H54 (cell line): ENCODE measurements at places on chromosomes 16 and 17.

DNA sequence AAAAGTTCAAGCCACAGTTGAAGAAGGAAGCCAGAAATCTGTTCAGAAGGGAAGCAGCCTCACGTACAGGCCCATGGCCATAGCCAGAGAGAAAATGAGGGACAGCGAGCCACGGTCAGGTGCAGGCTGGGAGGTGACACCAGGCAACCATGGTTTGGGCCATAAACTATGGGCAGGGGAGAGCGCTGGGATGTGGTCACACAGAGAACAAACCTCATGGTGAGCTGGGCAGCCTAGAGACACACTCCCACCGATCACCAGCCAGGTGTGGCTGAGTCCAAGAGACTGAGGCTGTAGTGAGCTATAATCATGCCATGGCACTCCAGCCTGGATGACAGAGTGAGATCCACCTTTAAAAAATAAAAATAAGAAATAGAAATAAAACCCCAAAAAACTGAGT lies 76.5 kb downstream of the NETO2 start:
- DNase-seq: no peak

- no peak for DNase-seq
Observed at GRCh38 chr17:57170866-57171265, 85.5 kb upstream of the MSI2 start.

GRCh38 chr17:21089933-21090901 lies 36.5 kb upstream of the DHRS7B start:
- no peak for DNase-seq

GRCh38 chr17:81400996-81401722 lies 5.9 kb downstream of the BAHCC1 start:
- no peak for DNase-seq

GRCh38 chr17:77346765-77347164 lies 206.0 kb downstream of the SEC14L1 start:
- DNase-seq: no peak

GRCh38 chr16:66476328-66477027 lies 49.4 kb downstream of the BEAN1 start:
- DNase-seq: peak; percentile 38

DNA sequence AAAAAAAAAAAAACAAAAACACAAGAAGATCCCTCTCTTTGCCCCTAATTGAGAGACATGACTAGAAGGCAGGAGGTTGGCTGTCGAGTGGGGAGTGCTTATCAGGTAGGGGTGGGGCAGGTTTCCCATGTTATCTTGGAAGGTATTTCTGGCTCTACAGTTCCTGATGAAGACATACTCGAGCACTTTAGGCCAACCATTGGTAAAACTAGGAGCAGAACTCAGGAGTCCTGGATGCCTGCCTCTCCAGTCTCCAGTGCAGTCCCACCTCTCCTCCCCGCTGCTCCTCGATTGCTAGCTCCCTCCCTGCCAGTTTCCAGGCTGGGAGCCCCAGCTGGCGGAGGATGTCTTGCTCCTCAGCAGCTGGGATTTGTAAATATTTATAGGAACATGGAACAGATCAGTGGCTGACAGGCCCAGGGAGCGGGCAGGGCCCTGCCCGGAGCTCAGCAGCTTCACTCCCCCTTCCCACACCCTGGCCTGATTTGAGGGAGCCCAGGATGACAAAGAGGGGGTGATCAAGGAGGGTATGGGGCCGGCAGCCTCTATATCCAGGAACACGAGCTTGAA lies 11.4 kb upstream of the C1QL1 start:
- DNase-seq: no peak

GRCh38 chr17:70750983-70751382 lies 581.7 kb downstream of the KCNJ2 start:
- no peak for DNase-seq

DNA sequence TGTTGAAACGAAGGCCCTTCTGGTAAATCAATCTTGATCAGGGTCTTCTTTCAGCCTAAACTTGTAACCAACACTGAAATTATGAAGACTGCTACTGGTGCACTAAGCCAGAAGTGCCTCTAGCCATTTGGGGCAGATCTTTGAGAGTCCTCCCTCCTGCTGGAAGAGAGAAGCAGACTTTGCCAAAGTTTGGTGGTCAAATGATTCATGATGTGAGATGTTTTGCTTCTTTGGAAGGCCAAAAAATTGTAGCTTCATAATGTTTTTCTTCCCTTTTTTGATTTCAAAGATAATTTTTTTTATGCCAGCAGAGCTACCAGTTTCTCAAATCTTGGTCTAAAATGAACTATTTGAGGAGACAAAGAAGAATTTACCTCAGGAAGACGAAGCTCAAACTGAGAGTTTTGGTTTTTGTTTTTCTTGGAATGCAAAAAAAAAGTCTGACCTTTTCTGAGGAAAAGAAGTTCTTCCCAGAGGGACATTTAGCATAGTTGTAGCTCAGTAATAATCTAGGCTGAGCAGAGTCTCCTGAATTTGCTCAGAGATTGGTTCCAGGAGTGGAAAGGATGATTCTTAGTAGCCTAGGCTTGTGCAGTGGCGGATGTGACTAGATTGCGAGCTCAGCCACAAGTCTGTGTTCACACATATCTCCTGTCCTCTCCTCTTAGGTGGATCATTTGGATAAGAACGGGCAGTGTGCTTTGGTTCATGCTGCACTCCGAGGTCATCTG lies 50.9 kb downstream of the CYB561 start:
- no peak for DNase-seq

DNA sequence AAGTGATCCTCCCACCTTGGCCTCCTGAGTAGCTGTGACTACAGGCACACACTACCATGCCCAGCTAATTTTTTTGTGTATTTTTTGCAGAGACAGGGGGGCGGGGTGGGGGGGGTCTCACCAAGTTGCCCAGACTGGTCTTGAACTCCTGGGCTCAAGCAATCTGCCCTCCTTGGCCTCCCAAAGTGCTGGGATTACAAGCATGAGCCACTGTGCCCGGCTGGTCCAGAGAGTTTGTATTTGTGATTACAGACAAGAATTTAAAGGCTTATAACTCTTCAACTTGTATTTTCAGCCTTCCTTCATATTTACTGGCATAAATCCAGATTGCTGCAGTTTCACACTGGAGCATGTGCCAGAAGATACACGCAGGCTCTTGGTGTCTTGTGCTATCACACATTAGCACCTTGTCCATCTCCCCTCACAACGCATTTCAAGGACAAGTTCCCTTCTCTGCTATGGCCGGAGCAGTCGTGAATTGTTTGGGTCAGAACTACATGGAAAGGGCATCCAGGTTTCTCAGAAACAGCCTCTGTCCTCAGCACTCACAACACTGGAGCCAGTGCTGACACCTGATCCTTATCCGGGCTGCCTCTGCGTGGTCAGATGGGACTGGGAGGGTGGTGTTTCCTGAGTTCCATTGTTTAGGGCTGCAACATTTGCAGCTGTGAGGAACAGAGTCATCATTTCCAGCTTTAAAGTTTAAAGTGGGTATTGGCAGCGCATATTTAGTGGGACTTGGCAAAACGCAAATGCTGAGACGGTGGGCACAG lies 28.1 kb downstream of the WSCD1 start:
- DNase-seq: no peak

DNA sequence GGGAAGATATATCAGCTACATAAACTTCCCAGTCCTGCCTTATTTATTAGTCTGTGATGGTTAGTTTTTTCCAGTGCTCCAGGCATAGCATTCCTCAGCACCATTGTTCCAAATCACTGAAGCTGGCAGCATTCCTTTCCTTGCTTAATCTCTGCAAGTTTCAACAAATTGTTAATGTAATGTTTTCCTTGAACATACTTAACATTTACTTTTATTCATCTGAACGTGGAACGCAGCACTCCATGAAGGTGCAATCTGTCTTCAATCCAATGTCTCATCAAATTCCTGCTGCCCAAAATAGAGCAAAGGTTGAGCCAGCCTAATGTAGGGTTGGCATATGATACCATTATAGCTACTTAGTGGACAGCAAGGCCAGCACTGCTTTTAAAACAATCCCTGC lies 441.1 kb upstream of the RBFOX1 start:
- no peak for DNase-seq

DNA sequence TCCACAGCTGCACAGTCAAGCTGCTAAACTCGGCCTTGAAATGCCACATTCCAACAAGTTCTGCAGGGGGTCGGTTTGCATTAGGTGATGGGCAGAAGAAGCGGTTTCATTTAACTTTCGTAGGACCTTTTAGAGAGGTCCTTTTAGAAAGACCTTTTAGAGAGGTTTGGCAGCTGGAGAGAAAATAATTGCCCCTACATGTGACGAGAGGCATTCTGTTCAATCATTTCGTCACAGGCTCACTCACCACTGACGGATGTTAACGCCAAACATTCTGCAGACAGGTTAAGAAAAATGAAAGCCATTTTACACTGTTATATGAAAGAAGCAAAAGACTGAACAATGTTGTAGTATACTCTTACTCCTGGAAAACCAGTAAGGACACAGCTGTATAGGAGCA lies 76.5 kb upstream of the ZNF423 start:
- no peak for DNase-seq

GRCh38 chr17:27366437-27366836 lies 72.5 kb downstream of the WSB1 start:
- DNase-seq: no peak

DNA sequence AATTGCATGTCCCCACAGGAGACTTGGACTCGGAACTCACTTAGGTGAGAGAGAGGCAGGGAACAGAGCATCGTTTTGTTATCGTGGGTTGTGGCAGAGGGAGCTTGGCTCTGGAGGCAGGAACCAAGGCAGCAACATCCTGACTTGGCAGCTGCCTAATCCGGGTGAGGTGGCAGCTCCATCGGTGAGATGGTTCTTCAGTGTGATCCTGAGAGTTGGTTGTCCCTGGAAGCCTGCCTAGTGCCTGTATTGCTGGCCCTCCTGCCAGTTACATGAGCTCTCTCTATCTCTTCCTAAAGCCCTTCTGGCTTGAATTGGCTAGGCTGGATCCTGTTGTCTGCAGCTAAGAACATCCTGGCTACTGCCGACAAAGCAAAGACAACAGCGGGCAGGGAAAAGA lies 19.9 kb upstream of the SEC14L1 start:
- no peak for DNase-seq

GRCh38 chr17:72863526-72864211 lies 228.8 kb downstream of the SLC39A11 start:
- no peak for DNase-seq

DNA sequence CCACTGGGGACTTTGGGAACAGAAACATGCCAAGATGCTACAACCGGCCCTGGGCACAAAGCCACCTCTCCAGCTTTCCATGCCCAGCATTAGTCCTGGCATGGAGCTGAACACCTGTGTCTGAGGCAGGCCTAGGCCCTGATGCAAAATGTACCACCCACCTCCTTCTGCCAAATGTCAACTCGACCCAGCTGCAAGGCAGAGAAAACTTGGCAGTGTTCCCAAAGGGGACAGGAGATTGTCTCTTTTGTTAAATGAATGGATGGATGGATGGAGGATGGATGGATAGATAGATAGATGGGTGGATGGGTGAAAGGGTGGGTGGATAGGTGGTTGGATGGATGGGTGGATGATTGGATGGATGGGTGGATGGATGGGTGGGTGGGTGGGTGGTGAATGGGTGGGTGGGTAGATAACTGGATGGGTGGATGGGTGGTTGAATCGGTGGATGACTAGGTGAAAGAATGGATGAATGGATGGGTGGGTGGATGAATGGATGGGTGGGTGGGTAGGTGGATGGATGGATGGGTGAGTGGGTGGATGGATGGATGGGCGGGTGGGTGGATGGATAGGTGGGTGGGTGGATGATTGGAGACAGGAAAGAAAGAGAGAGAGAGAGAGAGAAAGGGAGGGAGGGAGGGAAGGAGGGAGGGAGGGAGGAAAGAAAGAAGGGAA lies 73.4 kb upstream of the TNRC6C start:
- no peak for DNase-seq

DNA sequence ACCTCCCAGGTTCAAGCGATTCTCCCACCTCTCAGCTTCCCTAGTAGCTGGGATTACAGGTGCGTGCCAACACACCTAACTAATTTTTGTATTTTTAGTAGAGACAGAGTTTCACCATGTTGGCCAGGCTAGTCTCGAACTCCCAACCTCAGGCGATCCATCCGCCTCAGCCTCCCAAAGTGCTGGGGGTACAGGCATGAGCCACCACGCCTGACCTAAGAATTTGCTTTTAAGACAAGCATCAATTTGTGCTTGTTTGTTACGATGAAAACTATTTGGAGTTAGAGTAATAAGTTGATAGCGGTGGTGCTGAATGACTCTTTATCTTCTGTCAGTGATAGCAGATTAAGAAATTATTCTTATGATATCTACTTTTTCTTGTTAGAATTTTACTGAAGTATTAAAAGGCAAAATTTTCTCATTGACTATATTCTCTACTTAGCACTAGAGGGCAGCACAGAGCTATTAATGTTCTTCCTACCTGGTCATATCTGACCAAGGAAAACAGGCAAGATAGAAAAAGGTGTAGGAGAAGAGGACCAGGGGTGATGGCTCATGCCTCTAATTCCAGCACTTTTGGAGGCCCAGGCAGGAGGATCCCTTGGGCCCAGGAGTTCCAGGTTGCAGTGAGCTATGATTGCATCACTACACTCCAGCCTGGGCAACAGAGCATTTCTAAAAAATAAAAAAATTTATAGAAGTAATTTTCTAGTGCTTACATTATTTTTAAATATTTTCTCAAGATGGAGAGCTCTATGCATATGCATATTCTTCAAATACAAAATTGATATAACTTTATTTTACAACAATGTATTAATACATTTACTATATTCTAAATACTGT lies 24.5 kb downstream of the STXBP4 start:
- peak; percentile 12 for DNase-seq

GRCh38 chr16:31080035-31080629 lies 5.9 kb downstream of the ZNF646 start:
- DNase-seq: no peak

DNA sequence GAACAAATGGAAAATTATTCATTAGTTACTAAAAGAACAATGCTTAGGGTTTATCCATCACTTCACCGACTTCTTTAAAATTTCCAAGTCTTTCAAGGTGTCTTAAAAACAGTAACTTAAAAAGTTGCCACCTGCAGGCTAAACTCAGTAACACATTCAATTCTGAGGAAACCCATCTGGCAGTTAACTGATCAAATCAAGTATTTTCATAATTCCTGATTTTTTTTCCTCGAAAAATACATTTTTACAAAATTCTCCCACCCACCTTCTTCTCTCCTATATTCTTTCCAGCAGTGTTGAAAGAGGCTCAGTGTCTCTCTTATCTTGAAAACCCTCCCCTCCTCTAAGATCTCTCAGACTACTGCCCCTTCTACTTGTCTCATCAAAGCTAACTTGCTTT lies 29.9 kb downstream of the PARN start:
- peak; percentile 18 for DNase-seq

DNA sequence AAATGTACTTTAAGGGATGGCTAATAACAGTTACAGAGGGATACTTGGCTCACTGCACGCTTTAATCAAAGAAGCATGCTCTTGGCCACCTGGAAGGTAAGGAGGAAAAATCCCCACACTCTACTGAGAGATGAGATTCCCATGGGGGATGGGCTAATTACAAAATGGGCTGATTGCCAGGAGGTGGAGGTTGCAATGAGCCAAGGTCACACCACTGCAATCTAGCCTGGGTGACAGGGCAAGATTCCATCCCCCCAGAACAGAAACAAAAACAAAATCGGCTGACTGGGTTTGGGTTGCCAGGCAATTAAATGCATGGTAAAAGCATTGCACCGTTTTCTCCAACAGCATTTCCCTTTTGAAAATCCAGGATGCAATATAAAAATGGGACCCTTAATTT lies 18.0 kb downstream of the N4BP1 start:
- DNase-seq: no peak
